ENCODE measurements at places on chromosomes 4 and X. TPM values are rescaled to one million over a fixed set of nuclear protein-coding genes. Genes with fewer than 3 reads are reported as not detected.

- DNase-seq, result no peak
Observed at GRCh38 chr4:22091352-22091717, 142.8 kb upstream of the KCNIP4 start.

DNA sequence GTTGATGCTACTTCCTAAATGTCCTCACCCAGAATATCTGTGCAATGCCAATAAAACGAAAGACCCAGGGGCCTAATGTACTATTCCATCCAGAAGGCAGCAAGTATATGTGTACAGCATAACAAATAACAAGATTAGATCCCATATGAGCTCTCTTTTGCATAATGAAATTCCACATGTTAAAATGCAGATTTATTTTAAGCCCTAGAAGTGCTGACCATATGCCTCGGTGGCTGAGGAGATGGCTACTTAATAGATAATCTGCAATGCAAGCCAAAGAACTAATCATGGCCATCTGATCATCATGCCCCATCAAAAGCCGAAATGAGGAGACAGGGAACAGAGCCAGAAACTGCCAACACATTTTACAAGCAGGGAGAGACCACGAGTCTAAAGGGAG lies 293.5 kb downstream of the KCNIP4 start:
- no peak for DNase-seq

DNA sequence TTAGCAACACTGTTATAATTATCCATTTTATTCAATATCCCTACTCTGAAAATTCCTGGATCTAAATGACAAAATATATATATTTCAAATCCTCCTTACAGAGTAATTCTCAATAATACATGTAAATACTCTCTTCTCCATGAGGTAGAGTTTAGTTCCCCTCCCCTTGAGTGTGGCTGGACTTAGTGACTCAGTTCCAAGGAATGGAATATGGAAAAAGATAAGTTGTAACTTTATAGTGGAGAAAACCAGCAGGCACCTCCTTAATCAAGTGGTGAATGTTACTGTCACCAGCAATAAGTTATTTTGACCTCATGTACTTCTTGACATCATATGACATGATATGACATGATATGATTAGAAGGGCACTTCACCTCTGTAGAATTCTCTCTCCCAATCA lies 302.0 kb downstream of the RAB28 start:
- DNase-seq, result peak; percentile 0

DNA sequence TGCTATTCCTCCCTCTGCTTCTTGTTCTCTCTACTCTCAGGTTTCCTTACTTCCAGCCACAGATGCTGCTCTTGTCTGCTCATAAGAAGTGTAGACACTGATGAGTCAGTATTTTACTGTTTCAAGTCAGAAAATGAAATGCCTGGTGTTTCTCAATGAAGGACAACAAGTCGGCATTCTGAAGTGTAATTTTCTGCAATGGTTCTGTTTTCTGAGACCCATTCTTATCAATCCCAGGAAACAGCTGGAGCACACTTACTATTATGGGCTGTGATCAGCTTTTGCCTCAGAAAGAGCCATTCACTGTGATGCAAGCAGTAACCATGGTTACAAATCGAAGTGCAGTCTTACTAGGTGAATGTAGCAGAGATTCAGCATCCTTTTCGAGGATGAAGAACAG lies 42.0 kb downstream of the SLC4A4 start:
- DNase-seq, result peak; percentile 49

- DNase-seq, result peak; percentile 29
Observed at GRCh38 chr4:185096032-185096653, 46.9 kb upstream of the SLC25A4 start.

DNA sequence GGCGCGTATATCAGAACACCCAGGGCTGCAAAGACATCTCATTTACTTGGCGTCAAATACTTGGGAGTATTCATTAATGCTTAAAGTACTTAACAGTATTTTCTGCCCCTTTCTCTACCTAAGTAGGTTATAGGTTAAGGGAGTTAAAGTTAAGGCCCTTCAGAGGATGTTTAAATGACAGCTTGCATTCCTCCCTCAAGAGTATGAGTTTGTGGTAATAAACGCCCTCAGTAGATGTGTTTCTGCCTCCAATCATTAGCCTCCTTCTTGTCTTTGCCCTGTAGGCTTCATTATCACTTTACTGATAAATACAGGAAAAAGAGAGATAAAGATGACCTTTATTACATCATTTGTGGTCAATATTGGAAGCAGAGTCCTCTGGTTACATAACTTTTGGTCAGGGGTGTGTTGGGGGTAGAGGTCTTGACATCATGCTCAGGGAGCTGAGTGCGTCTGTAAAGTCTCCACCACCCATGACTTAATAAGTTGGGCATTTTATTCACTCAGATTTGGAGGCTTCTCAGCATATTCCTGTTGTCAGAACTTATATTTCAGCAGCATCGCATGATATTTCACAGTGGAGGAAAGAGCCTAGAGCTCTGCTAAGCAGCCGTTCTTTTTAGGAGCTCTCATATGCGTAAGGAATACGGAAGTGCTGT lies 145.9 kb downstream of the CPE start:
- no peak for DNase-seq

- DNase-seq, result no peak
Observed at GRCh38 chr4:171288816-171289432, 524.3 kb upstream of the GALNTL6 start.

Gene MAGEH1
- 14.8 TPM for total RNA-seq

Gene PAGE2
- total RNA-seq, result not detected

Gene MTNR1A
- total RNA-seq, result not detected

Gene SRPK3
- total RNA-seq, result 1.3 TPM

Gene ANXA3
- not detected for total RNA-seq

Gene CTAG2
- not detected for total RNA-seq

Gene ENPEP
- 0.13 TPM for total RNA-seq

Gene RTL3
- total RNA-seq, result 0.29 TPM

Gene ADH1C
- not detected for total RNA-seq

Gene CWH43
- not detected for total RNA-seq
